ENCODE measurements at places on chromosomes 5 and 9. TPM values are rescaled to one million over a fixed set of nuclear protein-coding genes. Genes with fewer than 3 reads are reported as not detected.

The FOXI1 gene
- polyA plus RNA-seq: not detected

DNA sequence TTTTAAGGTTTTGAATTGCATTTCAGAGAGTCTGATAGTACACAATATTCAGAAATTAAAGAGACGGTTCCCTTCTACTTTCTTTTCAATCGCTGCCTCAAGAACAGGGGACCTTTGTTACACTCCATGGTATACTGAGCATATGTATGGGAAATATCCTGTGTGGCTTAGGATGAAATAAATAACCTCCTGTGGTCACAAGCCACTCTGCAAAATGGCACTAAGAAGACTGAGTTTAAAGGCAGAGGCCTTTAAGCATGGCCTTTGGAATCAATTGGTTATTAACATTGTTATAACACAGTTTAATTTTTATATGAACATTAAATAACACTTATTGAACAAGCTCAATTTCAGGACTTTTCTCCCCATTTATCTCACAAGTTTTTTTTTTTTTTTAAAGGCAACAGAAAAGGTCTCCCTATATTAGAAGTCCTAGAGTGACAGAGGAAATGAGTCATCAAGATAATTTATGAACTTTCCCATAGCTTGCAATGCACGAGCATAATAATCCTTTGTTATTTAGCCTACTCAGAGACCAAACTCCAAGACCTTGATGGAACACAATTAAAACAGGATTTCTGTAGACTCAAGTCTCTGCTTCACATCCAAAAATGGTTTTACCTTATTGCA lies 341.9 kb downstream of the TMEM167A start:
- no peak for DNase-seq

DNA sequence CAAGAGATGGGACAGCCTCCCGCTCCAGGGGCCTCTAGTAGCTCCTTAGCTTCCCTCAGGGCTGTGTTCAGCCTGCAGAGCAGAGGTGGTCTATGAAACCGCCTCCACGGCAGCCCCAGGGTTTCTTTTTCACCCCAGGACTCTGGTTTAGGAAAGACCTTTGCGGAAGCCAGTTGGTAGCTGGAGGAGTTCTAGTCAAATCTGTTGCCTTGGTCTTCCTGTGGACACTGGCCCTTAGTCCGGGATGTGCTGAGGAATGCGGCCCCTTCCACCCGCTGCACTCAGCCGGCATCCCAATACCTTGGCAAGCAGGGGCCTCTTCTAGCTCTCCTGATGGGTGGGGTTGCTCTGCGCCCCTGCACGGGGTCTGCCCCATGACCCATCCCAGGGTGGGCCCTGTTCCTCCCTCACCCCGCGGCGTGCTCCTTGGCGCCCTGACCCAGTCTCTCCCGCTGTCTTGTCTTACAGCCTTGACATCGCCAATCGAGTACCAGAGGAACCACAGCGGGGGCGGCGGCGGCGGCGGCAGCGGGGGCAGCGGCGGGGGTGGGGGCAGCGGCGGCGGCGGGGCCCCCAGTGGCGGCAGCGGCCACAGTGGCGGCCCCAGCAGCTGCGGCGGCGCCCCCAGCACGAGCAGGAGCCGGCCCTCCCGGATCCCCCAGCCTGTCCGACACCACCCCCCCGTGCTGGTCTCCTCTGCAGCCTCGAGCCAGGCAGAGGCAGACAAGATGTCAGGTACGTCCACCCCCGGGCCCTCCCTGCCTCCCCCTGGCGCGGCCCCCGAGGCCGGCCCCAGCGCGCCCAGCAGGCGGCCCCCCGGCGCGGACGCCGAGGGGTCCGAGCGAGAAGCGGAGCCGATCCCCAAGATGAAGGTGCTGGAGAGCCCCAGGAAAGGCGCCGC lies 94.3 kb upstream of the OTULINL start:
- no peak for DNase-seq

DNA sequence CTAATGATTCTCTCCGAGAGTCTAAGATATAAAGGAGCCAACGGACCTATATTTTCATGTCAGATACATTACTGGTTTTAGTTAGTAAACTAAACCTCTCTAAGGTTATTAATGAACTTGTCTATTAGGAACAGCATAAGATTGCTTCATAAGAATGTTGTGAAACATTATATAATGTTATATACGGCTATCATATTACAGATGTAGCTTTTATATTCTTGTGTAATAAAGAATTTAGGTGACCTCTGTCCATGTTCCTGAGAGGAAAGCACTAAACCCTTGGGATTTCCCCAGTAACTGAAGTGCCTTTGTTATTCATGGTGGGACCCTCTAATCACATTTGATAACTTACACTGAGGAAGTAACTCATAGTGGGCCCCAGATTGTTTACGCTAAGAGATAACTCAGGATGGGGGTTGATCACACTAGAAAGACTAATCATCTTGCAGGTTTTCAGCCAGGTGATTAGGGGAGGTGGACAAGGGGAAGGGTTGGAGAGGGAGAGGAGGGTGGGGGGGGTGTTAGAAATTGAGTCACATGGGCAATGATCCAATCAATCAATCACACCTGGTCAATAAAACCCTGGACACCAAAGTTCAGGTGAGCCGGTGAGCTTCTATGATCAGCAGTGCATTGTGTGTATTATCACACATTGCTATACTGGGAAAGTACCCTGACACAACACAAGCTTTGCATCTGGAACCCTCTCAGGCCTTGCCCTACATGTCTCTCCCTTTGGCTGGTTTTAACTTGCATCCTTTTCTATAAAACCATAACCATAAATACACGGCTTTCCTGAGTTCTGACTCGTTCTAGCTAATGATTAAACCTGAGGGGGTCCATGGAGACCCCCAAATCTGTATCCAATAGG lies 25.8 kb downstream of the ECPAS start:
- no peak for DNase-seq

Measured in muscle of back (tissue), 13 donors.